Daoy (cell line): ENCODE measurements at places on chromosomes 12 and 14. TPM values are rescaled to one million over a fixed set of nuclear protein-coding genes. Genes with fewer than 3 reads are reported as not detected.

The SOS2 gene
- total RNA-seq = 19.5 and 21.8 TPM in 2 replicates

The PDE6H gene
- total RNA-seq = not detected in 2 replicates

The BBS10 gene
- 9.3 and 13.7 TPM in 2 replicates for total RNA-seq

The PPP2R3C gene
- 58.5 and 62.0 TPM in 2 replicates for total RNA-seq

The KRT78 gene
- 1.2 TPM in 1 of 2 replicates, not detected in the other for total RNA-seq

The PRMT5 gene
- 150 and 184 TPM in 2 replicates for total RNA-seq

The KIF5A gene
- 0.69 and 1.0 TPM in 2 replicates for total RNA-seq

The KRT77 gene
- not detected in 2 replicates for total RNA-seq

The RD3L gene
- not detected in 2 replicates for total RNA-seq

The PHLDA1 gene
- 58.8 and 69.3 TPM in 2 replicates for total RNA-seq

The PLEKHG7 gene
- total RNA-seq = not detected in 2 replicates

The LHX5 gene
- 0.09 and 0.46 TPM in 2 replicates for total RNA-seq

The NINJ2 gene
- total RNA-seq = not detected in 2 replicates

The CTSG gene
- not detected in 2 replicates for total RNA-seq

The OR6C65 gene
- total RNA-seq = not detected in 2 replicates

The OTX2 gene
- 2.5 and 4.5 TPM in 2 replicates for total RNA-seq

The OR11H12 gene
- total RNA-seq = not detected in 2 replicates

The INHBE gene
- total RNA-seq = 0.80 and 1.6 TPM in 2 replicates

The HELB gene
- 3.2 and 6.4 TPM in 2 replicates for total RNA-seq

The SLC7A7 gene
- total RNA-seq = 0.51 and 1.8 TPM in 2 replicates

The KLRD1 gene
- total RNA-seq = 0.29 TPM in 1 of 2 replicates, not detected in the other

The ANKRD52 gene
- total RNA-seq = 9.1 and 9.5 TPM in 2 replicates

The TAS2R8 gene
- not detected in 2 replicates for total RNA-seq

The RFX4 gene
- total RNA-seq = not detected in 2 replicates

The EXOC5 gene
- 80.3 and 109 TPM in 2 replicates for total RNA-seq

The CMKLR1 gene
- total RNA-seq = 0.51 and 0.89 TPM in 2 replicates

The SLC2A3 gene
- total RNA-seq = 7.6 and 9.0 TPM in 2 replicates

The ACYP1 gene
- total RNA-seq = 21.8 and 34.0 TPM in 2 replicates

The WASHC3 gene
- total RNA-seq = 32.1 and 43.1 TPM in 2 replicates

The BDKRB2 gene
- total RNA-seq = 4.6 and 8.5 TPM in 2 replicates

The TGM1 gene
- total RNA-seq = 0.69 and 2.6 TPM in 2 replicates

The RNASE2 gene
- total RNA-seq = not detected in 2 replicates

The SYNJ2BP gene
- 27.2 and 36.0 TPM in 2 replicates for total RNA-seq

The ORMDL2 gene
- 36.5 and 44.3 TPM in 2 replicates for total RNA-seq

The NPAS3 gene
- total RNA-seq = 1.5 and 1.9 TPM in 2 replicates

The CLEC14A gene
- total RNA-seq = not detected in 2 replicates

The RNASE3 gene
- not detected in 2 replicates for total RNA-seq

The B3GNT4 gene
- total RNA-seq = not detected in 2 replicates

The IL26 gene
- total RNA-seq = not detected in 2 replicates

The DDN gene
- 0.80 TPM in 1 of 2 replicates, not detected in the other for total RNA-seq

The E2F7 gene
- total RNA-seq = 16.6 and 19.9 TPM in 2 replicates

The ASPG gene
- not detected in 2 replicates for total RNA-seq

The DPPA3 gene
- not detected in 2 replicates for total RNA-seq

The AICDA gene
- not detected in 2 replicates for total RNA-seq

The GPR68 gene
- 10.1 and 11.6 TPM in 2 replicates for total RNA-seq

The RIC8B gene
- 15.5 and 21.9 TPM in 2 replicates for total RNA-seq

The BEGAIN gene
- total RNA-seq = 14.1 and 18.6 TPM in 2 replicates

The ELK3 gene
- 26.0 and 27.4 TPM in 2 replicates for total RNA-seq

The P2RX7 gene
- total RNA-seq = 0.57 and 1.3 TPM in 2 replicates

The SMIM41 gene
- total RNA-seq = not detected in 2 replicates

The PDZRN4 gene
- total RNA-seq = not detected in 2 replicates

The PITPNM2 gene
- 1.1 and 1.4 TPM in 2 replicates for total RNA-seq

The GALNT9 gene
- total RNA-seq = 0.29 TPM in 1 of 2 replicates, not detected in the other

The ALG10B gene
- 3.0 and 4.0 TPM in 2 replicates for total RNA-seq

The BEST3 gene
- total RNA-seq = 0.29 TPM in 1 of 2 replicates, not detected in the other
